SJSA1 (cell line): ENCODE measurements at places on chromosomes 7 and 10. TPM values are rescaled to one million over a fixed set of nuclear protein-coding genes. Genes with fewer than 3 reads are reported as not detected.

- DNase-seq = no peak
Observed at GRCh38 chr10:132939378-132939955, 2.9 kb downstream of the CFAP46 start.

GRCh38 chr10:22705527-22705926 lies 8.9 kb downstream of the PIP4K2A start:
- no peak for DNase-seq

GRCh38 chr7:144534196-144534595 lies 130.7 kb upstream of the NOBOX start:
- no peak for DNase-seq

DNA sequence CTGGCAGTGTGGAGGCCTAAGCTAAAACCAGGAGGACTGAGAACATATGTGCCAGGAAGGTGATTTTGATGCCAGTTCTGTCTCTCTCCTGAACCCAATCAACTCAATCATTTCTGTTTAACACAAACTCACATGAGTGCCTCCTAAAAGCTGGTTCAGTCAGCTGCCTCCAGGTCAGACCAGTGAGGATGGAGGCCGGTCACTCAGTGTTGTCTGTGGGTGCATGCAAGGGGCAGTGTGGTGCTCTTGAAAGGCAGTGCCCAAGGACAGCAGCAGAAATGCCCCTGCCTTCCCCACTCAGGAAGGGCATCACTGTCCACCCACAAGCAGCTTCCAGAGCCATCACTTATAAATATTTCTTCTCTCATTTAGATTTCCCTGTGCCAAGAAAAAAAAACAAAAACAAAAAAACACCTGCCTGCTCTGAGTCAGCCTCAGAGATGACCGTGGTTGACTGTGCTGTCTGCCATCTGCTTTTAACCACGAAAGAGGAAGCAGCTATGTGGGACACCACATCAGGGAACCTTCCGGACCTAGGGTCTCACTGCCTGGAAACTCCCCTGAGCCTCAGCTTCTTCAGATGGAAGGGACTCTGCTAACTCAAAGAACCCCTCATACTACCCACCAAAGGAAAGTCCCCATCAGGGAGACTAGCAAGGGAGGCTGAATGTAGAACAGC lies 39.1 kb downstream of the VOPP1 start:
- DNase-seq = no peak

DNA sequence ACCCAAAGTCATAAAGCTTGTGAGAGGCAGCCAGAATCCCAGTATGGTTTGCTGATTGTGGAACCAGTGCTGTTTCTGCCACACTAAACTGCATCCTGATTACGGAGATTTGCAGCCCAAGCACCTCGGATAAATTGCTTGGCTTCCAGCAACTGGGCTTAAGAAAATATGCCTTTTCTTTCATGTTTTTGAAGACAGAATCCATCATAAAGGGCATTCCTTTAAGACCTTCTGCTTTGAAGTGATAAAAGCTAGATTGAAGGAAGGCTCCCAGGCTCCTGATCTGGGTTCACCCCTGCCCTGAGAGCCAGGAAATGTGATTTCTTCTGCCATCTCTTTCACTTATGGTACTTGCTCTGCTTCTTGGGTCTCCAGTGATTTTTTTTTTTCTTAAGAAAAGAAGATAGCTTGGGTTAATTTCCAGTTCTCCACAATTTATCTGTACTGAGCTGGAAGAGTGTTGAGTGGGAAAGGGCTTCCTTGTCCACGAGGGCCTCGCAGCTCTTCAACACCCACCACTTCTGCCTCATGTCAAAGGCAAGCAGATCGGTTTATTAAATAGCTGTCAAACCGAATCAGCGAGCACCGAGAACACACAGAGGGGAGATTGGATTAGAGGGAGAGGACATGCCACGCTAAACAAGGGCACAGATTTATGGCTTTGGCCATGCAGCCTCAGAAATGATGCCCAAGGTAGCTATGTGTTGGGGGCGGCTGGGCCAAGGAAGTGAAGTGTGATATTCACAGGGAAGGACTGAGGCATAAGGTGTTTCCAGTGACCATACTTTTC lies 94.9 kb upstream of the TBX20 start:
- no peak for DNase-seq

GRCh38 chr7:30785786-30786185 lies 14.6 kb downstream of the MINDY4 start:
- DNase-seq = no peak

The GLI3 gene
- total RNA-seq = 0.91 and 1.7 TPM in 2 replicates

The KCNMA1 gene
- total RNA-seq = 0.94 and 1.8 TPM in 2 replicates
